GM12878 (cell line): ENCODE measurements at places on chromosomes 2 and 18. TPM values are rescaled to one million over a fixed set of nuclear protein-coding genes. Genes with fewer than 3 reads are reported as not detected.

RTP5 gene
- not detected in 2 replicates for total RNA-seq

MOB1A gene
- 226 and 232 TPM in 2 replicates for total RNA-seq

UGT1A4 gene
- 0.21 TPM in 1 of 2 replicates, not detected in the other for total RNA-seq

GAL3ST2 gene
- total RNA-seq = 0.36 and 0.48 TPM in 2 replicates

ERBB4 gene
- 0.03 TPM in 1 of 2 replicates, not detected in the other for total RNA-seq

DNA sequence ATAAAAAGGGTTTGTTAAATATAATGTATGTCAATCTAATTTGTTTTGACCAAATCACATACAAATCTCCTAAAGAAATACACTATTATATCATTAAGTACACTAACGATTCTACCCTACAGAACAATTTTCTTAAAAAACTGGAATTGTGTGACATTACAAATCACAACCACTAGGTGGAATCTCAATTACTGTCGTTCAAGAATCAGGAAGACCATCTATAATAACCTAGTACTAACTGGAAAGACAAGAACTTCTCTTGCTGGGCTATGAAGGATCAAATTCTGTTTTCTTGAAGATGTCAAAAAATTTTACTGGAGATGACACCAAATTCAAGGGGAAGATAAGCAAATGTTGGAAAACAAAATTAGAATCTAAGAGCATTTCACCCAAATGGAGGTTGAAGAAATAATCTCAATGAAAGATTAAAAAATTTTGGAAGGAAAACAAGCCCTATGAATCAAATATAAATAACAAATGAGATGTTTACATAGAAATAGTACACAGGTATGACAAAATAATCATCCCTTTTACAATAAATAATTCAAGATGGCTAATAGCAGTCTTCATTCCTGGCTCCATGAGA is 110.9 kb downstream of the STK39 start:
- no peaks in the 10 kb centered on the region for H3K4me1 ChIP-seq
- H3K4me3 ChIP-seq = no peak overlapping the region
- H3K27me3 ChIP-seq = no peaks in the 10 kb centered on the region
- H3K27ac ChIP-seq = no peak overlapping the region

DNA sequence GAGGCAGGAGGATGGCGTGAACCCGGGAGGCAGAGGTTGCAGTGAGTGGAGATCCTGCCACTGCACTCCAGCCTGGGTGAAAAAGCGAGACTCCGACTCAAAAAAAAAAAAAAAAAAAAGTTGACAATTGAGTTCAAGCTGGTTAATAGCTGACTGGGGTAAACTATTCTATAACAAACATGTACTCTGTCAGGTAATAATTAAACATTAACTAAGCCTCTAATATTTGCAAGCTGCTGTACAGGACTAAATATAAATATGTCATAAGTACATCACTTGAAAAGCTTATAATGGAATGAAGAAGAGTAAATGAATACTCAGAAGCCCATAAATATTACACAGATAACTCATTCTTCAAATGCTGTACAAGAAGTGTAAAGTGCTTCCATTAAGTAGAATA is 190.4 kb upstream of the CRIM1 start:
- H3K27ac ChIP-seq = no peak overlapping the region
- no peak for DNase-seq
- no peaks in the 10 kb centered on the region for H3K4me1 ChIP-seq
- H3K36me3 ChIP-seq = no peaks in the 10 kb centered on the region

DNA sequence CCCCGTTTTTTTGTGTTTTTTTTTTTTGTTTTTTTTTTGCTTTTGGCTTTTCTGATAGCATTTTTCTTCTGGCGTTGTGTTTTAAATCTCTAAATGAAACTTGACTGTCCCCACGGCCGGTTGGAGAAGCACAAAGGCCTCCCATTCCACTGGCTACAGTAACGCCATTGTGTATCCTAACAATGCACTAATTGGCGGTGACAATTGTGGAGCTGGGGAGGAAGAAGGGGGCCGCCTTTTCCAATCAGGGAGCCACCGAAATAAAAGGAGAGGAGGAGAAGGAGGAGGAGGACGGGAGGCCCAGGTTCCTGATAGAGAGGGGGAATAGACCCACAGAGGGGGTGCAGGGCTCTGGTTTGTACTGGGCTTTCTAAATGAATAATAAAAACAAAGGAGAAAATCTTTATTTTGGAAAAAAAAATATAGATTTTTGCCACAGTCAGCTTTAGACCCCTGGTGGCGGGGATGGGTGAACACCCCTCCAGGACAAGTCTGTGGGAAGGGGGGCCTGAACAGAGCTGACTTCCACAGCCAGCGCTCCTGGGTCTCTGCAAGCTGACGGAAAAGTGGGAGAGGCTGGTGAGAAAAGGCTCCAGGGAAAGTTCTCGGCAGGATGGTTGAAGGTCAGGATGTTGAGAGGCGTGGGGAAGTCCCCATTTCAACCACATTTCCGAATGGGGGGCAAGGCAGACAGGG is 43.7 kb upstream of the FZD5 start:
- H3K4me1 ChIP-seq = no peaks in the 10 kb centered on the region; the same call in none of the 2 replicates
- no peaks in the 10 kb centered on the region for H3K27me3 ChIP-seq
- H3K36me3 ChIP-seq = no peaks in the 10 kb centered on the region
- no peak overlapping the region for H3K27ac ChIP-seq

GRCh38 chr2:126877041-126877440 is 21.6 kb upstream of the TEX51 start:
- DNase-seq = no peak
- H3K36me3 ChIP-seq = no peaks in the 10 kb centered on the region
- no peaks in the 10 kb centered on the region for H3K4me1 ChIP-seq

GRCh38 chr2:151239624-151240023 is 22.0 kb downstream of the RBM43 start:
- DNase-seq = no peak
- no peaks in the 10 kb centered on the region for H3K4me1 ChIP-seq
- H3K27me3 ChIP-seq = no peaks in the 10 kb centered on the region
- no peaks in the 10 kb centered on the region for H3K36me3 ChIP-seq

DNA sequence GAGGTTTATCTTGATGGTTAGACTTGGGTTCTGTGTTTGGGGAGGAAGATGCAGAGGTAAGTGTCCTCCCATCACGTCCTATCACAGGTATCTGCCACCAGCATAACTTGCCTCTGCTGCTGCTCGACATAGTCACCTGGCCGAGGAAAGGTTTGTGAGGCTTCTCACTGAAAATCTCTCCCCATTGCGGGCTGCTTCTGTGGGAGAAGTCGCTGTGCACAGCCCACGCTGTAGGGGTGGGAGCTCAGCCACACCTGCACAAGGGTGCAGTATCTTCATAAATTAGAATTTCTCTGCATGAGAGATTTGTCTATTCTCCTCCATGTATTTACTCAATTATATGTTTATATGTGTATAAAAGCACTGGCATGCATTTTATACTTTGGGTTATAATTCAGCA is 415.7 kb upstream of the MYT1L start:
- H3K36me3 ChIP-seq = no peaks in the 10 kb centered on the region
- H3K4me3 ChIP-seq = no peak overlapping the region
- no peaks in the 10 kb centered on the region for H3K27me3 ChIP-seq
- no peak for DNase-seq
- no peak overlapping the region for H3K27ac ChIP-seq
- no peaks in the 10 kb centered on the region for H3K4me1 ChIP-seq

DNA sequence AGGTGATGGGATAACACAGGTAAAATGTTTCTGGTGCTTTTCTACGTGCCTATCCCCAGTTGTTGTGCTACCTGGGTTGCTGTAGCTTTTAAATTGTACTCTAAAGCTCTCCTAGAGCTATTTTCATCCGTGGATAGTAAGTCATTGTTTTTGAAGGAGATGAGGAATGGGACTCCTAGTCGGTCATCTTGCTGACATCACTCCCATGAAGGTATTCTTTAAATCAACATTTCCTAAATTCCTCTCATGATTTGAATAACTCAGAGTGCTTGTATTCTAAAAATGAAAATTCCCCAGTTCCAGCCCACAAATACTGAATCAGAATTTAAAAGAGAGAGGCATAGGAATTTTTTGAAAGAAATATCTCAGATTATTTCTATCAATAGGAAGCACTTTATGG is 44.3 kb downstream of the CCDC148 start:
- no peak overlapping the region for H3K27ac ChIP-seq
- DNase-seq = no peak
- H3K4me3 ChIP-seq = no peak overlapping the region
- H3K36me3 ChIP-seq = no peaks in the 10 kb centered on the region
- H3K4me1 ChIP-seq = no peaks in the 10 kb centered on the region

DNA sequence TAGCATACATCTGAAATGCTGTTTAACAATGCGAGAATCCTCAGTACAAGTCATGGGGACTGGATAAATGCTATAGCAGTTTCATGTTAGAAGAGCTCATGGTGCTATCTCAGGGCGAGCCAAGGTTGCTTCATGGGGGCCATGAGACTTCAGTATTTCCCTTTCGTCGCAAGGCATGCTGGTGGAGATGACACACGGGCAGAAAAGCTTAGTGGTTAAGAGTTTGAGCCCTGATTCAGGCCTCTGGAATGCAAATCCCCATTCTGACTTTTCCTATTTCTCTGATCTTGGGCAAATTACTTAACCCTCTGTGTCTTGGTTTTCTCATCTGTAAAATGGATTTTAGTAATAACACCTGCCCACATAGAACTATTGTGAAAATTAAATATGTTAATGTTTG is 57.4 kb upstream of the EPHA4 start:
- H3K4me3 ChIP-seq = no peak overlapping the region
- no peaks in the 10 kb centered on the region for H3K27me3 ChIP-seq
- H3K4me1 ChIP-seq = no peaks in the 10 kb centered on the region
- H3K27ac ChIP-seq = no peak overlapping the region
- no peaks in the 10 kb centered on the region for H3K36me3 ChIP-seq
- DNase-seq = no peak

GRCh38 chr2:98572676-98573075 is 35.6 kb downstream of the COA5 start:
- H3K27ac ChIP-seq = no peak overlapping the region
- no peaks in the 10 kb centered on the region for H3K4me1 ChIP-seq
- H3K4me3 ChIP-seq = no peak overlapping the region
- peaks cover 56% of the 10 kb centered on the region for H3K36me3 ChIP-seq
- H3K27me3 ChIP-seq = no peaks in the 10 kb centered on the region
- DNase-seq = no peak
